ENCODE measurements at places on chromosomes 2 and 18.

DNA sequence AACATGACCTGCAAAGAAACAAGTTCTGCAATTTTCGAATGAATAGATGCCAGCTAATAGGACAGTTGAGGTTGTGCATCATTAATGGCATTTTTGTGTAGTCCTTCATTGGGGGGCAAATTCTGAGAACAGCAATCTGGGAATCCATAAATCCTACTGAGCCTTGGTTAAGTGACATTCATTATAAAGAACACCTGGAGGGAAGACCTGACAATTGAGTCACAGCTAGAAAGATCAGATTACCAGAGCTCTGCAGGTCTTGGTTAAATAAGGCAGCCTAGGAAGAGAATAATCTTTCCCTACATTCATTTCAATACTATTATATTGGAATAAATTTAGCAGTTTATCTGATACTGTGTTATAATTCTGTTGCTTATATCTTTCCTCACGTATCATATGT lies 14.3 kb downstream of the KCNH7 start:
- no peak for DNase-seq

GRCh38 chr2:65922794-65923193 lies 490.4 kb upstream of the SPRED2 start:
- DNase-seq, result peak; percentile 87

DNA sequence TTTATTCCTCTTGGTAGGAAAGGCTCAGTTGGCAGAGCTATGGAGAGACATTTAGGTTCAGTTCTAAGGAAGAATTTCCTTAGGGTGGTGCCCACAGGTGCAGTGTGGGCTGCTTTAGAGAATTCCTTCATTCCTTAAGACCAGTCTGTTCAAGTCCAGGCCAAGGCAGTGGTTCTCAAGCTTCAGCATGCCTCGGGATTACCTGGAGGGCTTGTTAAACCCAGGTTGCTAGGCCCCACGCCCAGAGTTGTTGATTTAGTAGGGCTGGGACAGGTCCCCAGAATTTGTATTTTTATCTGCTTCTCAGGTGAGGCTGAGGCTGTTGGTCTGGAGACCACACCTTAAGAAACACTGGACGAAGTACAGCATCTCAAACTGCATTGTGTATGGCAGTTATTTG lies 68.9 kb downstream of the CERS6 start:
- no peak for DNase-seq

- DNase-seq, result no peak
Measured at GRCh38 chr2:199742884-199743283, 108.1 kb downstream of the FTCDNL1 start.

DNA sequence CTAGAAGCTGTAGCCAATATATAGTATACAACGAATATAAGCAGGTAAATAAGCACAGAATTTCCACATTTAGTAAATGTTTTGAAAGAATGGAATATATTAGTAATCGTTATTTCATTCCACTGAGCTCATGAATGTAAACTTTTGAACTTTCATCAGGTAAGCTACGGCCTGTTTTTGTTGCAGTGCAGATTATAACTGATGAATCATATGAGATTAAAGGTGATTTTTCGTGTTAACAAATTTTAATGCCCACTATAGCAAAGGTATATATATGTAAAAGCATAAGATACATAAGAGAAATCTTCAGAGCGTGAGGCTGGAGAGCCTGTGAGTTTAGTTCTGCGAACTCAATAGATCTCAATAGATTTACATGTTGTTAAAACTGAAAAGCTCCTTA lies 1.1 kb downstream of the SCYGR1 start:
- no peak for DNase-seq

- DNase-seq, result peak; percentile 67
Measured at GRCh38 chr2:171824086-171824485, 70.0 kb downstream of the SLC25A12 start.

DNA sequence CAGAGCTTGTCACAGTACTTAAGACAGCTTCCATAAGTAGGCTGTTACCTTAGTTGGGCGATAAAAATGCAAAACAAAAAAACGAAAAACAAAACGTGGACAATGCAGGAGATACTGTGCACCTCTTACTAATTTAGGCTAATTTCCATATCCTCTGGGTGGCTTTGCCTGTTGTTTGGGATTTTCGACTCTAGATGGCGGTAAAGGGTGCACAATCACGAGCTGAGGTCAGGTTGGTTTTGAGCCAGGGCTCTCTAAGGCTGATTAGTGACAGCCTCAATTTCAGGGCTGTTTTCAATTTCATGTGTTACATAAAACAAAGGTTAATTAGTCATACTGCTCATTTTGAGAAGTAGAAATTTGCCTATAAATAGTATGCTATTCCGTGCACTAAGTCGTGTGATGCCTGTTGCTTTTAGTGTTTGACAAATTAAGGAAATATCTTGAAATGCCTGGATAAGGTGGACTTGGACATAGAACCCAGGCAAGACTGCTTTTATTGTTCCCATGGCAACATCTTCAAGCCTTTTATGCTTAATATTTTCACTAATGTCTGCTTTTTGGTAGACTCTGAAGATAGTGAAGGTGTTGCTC lies 493.1 kb downstream of the SOCS6 start:
- DNase-seq, result peak; percentile 62

DNA sequence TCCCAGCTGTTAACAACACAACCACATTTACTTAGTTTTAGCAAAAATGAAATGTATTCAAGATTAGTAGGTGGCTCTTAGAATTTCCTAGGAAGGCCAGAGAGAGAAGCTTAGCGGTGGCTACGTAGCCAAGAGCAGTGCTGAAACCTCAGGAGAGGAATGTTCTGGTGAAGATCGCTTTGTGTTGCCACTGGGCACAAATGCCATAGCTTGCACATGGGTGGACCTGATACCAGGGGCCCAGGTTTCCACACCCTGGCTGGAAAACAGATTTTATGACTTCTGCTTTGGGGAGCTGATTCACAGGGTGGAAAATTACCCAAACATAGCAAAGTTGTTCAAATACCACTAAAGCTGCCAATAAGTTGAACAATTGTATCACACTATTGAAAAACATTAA lies 43.4 kb downstream of the THUMPD2 start:
- DNase-seq, result no peak

DNA sequence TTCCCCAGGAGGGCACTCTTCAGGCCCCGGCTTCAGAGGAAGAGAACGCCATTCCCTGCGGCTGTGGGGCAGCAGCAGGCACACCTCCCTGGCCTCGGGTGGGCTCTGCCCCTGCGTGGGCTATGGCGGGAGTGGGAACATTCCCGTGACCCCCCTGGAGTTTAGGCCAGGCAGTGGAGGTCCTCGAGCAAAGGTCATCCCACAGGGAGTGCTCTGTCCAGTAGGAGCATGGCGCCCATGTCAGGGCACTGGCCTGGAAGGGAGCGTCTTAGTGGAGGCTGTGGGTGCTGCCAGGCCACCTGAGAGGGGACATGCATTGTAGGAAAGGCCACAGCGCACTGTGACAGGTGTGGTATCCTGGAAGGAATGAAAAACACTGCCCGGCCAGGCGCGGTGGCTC lies 9.2 kb upstream of the NFATC1 start:
- DNase-seq, result no peak

DNA sequence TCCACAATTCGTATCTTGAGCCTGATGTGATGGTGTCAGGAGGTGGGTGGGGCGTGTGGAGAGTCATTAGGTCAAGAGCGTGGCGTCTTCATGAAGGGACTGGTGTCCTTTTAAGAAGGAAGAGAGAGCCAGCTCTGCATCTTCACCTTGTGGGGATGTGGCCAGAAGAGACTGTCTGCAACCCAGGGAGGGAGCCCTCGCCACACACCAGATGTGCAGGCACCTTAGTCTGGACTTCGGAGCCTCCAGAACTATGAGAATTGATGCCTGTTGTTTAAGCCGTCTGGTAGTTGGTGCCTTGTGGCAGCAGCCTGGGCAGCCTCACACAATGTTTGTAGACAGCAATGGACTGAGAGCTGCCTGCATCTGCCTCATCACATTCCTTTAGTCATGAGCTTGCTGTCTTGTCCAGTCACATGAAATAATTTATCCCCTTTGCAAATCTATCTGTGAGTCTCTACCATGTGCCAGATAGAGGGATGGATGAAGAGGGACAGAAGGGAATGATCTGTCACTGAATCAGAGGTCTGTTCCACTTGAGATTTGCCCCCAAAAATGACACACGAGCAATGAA lies 61.0 kb downstream of the MYT1L start:
- DNase-seq, result no peak

DNA sequence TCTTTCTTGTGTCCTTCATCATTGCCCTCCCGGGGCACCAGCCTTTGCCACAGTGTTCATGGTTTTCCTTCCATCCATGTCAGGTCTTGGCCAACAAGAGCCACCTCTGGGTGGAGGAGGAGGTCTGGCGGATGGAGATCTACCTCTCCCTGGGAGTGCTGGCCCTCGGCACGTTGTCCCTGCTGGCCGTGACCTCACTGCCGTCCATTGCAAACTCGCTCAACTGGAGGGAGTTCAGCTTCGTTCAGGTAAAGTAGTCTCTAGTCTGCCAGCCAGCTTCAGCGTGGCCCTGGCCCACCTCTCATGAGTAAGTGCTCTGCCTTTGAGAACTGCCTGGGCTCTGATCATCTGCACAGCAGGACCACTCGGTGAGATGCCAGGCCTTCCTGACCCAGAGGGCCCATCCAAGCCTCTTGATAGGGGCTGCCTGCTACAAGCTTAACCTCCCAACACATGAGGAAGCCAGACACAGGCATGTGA lies 31.0 kb downstream of the STEAP3 start:
- DNase-seq, result no peak
